ENCODE measurements at places on chromosomes 4 and X. TPM values are rescaled to one million over a fixed set of nuclear protein-coding genes. Genes with fewer than 3 reads are reported as not detected.

DNA sequence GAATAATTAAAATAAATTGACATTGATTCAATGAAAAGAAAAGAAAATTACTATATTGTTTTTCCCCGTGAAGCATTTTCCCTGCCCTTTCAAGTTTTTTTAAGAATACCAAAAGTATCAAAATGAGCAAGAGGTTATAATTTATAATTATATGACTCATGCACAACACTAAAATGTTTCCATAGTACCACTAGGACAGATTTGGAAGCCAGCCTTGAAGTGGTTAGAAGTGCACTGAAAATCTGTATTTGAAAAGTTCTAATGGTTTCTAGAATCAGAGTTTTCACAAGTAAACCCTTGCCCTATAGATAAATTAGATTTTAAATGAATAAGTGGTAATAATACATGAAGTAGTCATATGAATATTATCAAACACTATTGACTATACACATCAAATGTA is 140.9 kb downstream of the HNRNPD start:
- no peaks in the 10 kb centered on the region for H3K36me3 ChIP-seq
- no peak overlapping the region for H3K27ac ChIP-seq
- no peak overlapping the region for H3K4me3 ChIP-seq
- no peaks in the 10 kb centered on the region for H3K4me1 ChIP-seq

The FAM236D gene
- total RNA-seq = not detected

The TLR10 gene
- total RNA-seq = not detected

- no peaks in the 10 kb centered on the region for H3K27me3 ChIP-seq
- no peaks in the 10 kb centered on the region for H3K36me3 ChIP-seq
- no peak for DNase-seq
- no peak overlapping the region for H3K27ac ChIP-seq
- no peak overlapping the region for H3K4me3 ChIP-seq
Observed at GRCh38 chrX:40871385-40872082, 136.2 kb upstream of the MED14 start.

- no peak overlapping the region for H3K4me3 ChIP-seq
- DNase-seq = no peak
- peaks cover 5% of the 10 kb centered on the region for H3K36me3 ChIP-seq
- H3K27ac ChIP-seq = no peak overlapping the region
Observed at GRCh38 chrX:63426519-63426918, 75.4 kb upstream of the SPIN4 start.

DNA sequence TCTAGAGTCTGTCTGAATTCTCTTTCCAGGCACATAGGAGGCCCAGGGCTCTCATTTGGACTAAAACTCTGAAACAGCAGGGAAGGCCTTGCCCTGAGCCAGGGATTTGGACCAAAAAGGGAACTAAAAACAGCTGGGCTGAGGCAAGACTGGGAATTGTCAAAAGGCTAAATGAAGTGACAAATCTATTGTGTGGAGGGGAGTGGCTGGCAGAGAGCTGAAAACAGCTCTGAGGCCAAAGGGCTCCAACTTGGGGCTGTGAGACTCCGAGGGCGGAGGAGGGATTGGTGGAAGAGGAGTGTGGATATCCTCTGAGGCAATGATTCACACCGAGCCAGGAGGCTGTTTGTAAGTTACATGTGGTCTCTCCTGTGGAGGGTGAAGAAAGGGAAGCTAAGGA is 63.2 kb downstream of the PHEX start:
- H3K4me3 ChIP-seq = no peak overlapping the region
- H3K27me3 ChIP-seq = no peaks in the 10 kb centered on the region
- no peaks in the 10 kb centered on the region for H3K4me1 ChIP-seq
- no peak overlapping the region for H3K27ac ChIP-seq

The SHROOM4 gene
- total RNA-seq = not detected

DNA sequence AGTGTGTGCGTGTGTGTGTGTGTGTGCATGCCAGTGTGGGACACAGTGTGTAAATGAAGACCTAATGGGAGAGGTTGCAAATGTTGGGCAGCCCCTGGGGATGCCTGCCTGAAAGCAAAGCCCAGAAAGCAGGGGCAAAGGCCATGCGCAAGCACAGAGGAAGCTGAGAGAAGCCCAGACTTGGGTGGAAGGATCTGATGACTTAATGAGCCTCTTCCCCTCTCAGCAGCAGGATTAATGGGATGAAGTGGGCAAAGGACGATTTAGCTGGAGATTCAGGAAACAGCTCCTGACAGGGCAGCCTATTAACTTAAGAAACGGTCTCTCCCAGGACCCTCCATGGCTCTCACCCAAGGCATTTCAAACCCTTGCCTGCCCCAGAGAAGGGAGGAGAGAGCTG is 107.3 kb downstream of the EFNB1 start:
- H3K4me3 ChIP-seq = no peak overlapping the region
- DNase-seq = no peak
- no peaks in the 10 kb centered on the region for H3K27me3 ChIP-seq
- H3K27ac ChIP-seq = no peak overlapping the region
- H3K4me1 ChIP-seq = no peaks in the 10 kb centered on the region
- H3K36me3 ChIP-seq = no peaks in the 10 kb centered on the region

DNA sequence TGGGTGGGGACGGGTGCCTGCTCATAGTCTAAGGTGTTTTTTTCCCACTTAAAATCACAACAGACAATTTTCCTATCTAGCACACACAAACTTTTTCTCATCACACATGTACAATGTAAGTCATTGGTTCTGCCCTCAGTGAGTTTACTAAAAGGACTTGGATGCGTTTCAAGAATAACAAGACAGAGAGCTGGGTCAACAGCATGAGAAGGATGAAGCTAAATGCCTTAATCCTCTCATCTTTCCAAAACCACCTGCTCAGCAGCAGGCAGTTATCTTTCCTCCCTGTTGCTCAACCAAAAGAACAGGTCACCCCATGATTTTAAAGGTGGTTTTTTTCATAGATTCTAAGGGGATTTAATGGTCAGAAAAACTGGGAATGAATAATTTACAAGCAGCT is 40.1 kb downstream of the OFD1 start:
- H3K36me3 ChIP-seq = peaks cover 48% of the 10 kb centered on the region
- no peak overlapping the region for H3K27ac ChIP-seq
- H3K27me3 ChIP-seq = no peaks in the 10 kb centered on the region
- DNase-seq = no peak

The NALF2 gene
- not detected for total RNA-seq

DNA sequence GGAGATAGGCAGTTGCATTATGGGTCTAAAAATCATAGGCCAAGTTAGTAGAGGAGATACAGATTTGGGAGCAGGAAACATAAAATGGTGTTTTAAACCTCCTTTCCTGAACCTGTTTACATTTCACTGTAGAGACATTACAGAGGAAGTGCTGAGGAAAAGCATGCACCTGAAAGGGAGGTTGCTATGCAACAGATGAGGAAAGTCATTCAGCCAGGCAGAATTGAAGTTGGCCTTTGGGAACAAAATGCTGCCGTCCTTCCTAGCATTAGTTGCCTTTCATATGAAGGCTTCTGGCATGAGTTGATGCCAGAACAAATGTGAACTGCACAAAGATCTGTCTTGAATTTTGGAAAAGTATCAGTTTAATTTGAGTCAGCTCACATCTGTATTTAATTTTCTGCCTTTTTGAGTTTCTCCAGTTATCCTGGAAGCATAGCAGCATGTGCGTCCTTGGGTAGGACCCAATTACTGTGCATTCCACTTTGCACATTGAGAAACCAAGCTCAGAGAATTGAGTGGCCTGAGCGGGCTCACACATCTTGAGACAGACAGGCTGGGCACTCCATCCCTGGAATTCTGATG is 38.2 kb downstream of the MAGED1 start:
- H3K27ac ChIP-seq = no peak overlapping the region
- DNase-seq = no peak
- no peaks in the 10 kb centered on the region for H3K36me3 ChIP-seq
- H3K4me1 ChIP-seq = no peaks in the 10 kb centered on the region

The ADAM29 gene
- not detected for total RNA-seq
